ENCODE measurements at places on chromosomes 13 and 19.

- DNase-seq, result no peak
These were observed 550 bp upstream of the DLL3 start for GRCh38 chr19:39497996-39498797.

GRCh38 chr19:40590464-40591265, 10.5 kb upstream of the LTBP4 start:
- no peak for DNase-seq

GRCh38 chr13:67094078-67094477, 136.1 kb downstream of the PCDH9 start:
- no peak for DNase-seq

DNA sequence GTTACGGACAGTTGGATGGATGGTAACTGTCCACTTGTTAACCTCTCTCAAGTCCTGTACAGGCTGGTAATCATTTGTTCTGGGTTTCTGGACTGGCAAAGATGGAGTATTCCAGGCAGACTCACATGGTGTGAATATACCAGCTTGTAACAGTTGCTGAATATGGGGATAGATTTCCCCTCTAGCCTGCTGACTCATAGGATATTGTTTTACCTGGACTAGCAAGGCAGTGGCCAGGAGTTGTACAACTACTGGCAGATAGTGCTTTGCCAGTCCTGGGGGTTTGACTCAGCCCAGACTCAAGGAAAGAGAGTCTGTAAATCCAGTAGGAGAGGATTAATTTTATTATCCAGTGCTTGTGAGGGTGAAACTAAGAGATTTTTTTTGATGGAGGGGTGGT, 74.0 kb downstream of the ZNF100 start:
- DNase-seq, result no peak

DNA sequence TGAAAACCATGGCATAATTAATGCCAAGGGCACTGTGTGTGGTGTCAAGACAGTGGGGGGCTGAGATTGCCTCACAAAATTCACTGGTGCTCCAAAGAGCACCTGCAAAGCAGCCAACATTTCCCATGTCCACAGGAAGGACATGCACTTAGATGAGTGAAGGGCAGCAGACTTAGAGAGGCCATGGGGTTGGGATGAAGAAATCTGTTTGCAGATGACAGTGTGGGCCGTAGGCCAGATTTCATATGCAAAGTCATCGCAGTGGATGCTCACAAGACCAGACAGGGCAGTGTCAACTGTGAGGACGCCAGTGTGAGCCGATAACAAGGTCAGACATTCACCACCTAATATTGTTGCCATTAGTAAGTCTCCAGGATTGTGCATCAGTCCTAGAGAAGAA, 773.4 kb downstream of the EFNB2 start:
- DNase-seq, result no peak

All from brain pericyte (primary cell).